ENCODE measurements at places on chromosomes 1 and 21.

DNA sequence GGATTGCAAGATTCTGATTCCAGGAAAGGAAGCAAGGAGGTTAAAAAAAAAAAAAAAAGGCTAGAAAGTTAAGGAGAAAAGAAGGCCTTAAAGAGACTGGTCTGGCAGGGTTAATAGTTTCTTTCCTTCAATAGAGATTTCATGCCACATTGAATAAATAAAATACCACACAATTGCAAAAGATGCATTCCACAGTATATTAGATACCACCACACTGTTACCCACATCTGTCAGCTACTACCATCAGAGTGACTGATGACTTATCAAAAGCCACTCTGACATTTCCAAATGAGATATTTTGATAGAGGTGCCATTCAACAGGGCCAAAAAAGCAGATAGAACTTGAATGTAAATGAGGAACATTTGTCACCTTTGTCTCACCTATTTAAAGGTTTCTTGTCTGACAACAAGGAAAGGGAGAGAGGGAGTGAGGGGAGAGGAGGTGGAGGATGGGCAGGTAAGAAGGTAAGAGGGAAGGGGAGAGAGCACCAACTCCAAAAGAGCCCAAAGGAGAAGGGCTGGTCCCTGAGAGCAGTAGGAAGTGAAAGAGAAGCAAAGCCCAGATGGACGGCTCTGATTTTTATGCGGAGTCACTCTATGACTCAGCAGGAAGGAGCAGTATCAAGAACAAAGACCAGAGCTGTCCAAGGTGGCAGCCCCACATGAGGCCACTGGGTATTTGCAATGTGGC, 38.3 kb downstream of the LRRN2 start:
- DNase-seq: peak; percentile 46

GRCh38 chr1:155297384-155297783, 3.9 kb downstream of the PKLR start:
- DNase-seq: no peak

DNA sequence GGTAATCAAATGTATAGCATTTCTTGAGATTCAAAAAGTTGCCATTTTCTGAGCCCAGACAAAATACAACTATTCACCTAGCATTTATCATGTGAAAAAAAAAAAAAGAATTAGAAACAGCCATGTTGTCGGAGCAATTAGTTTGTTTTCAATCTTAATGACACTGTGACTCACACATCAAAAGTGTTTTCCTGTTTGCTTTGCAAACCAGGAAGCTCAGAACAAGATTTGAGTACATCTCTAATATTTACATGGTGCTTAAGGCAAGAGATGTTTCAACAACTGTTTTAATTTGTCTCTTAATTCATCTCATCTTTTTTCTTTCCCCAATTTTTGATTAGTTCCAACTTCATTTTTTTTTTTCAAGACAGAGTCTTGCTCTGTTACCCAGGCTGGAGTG, 62.5 kb upstream of the CAPZB start:
- no peak for DNase-seq

- no peak for DNase-seq
Observed at GRCh38 chr1:243487649-243488227, 231.9 kb downstream of the SDCCAG8 start.

DNA sequence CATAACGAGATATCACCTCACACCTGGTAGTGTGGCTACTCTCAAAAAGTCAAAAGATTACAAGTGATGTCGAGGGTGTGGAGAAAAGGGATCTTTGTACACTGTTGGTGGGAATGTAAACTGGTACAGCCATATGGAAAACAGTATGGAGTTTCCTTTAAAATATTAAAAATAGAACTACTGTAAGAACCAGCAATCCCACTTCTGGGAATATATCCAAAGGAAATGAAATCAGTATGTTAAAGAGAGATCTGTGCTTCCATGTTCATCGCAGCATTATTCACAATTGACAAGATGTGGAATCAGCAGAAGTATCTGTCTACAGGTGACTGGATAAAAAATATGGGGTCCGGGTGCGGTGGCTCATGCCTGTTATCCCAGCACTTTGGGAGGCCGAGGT, 7.6 kb upstream of the PIK3C2B start:
- DNase-seq: no peak

DNA sequence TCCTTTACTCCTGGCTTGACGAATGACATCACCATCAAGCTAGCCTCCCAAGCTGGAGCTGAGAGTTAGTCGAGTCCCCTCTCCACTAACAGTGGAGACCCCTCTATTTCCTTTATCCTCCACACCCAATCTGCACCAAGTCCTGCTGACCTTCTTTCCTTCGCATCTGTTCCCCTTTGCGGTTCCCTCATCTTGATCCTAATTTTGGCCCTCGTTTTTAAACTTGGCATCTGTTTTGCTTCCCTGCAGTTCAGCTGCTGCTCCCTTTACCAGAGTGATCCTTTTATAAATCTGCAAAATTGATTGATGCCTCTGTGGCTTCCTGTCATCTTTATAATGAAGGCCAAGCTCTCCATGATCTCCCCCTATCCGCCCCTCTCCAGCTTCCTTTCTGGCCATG, 49.0 kb upstream of the TSPAN2 start:
- no peak for DNase-seq

DNA sequence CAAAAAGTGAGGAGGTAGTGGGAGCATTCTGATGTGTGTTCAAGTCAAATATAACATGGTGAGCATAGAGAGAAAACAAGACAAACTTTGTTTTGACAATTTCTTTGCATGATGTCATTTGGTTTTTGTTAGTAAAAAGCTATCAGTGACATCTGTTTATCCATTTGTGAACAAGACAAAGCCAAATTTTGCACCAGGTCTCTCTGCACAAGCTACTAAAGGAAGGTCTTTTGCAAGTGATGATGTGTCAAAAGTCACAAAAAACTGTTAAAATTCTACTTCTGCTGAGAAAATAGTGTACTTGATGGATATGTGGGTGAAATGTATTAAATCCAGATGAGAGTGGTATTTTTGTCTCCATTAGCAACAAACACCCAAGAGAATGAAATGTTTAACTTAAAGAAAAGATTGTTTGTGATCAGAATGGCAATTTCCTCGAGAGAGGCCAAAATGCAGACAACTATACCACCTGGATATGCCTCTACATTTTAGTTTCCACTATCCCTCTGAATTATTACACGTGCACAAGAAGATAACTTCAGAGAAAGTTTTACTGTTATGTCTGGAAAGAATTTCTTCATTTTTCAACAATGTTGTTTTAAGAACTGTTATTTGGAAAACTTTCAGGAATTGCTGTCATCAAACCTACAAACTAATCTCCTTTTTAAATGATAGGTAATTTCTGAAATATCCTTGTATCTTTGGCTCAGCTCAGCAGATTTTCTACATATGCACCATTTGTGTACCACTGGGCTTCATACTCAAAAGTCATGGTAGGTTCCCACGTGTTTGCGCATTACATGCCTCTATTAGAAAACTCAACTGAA, 807.4 kb upstream of the ADGRL2 start:
- no peak for DNase-seq

- DNase-seq: no peak
Observed at GRCh38 chr1:156804026-156804425, 12.6 kb downstream of the SH2D2A start.

Measured in retinal pigment epithelial cell (primary cell).